ENCODE measurements at places on chromosomes 4 and X. TPM values are rescaled to one million over a fixed set of nuclear protein-coding genes. Genes with fewer than 3 reads are reported as not detected.

GRCh38 chr4:118085700-118086099, 51.4 kb downstream of the NDST3 start:
- no peaks in the 10 kb centered on the region for H3K4me1 ChIP-seq
- no peak overlapping the region for H3K4me3 ChIP-seq
- H3K27ac ChIP-seq: no peak overlapping the region
- no peaks in the 10 kb centered on the region for H3K27me3 ChIP-seq
- no peak for DNase-seq

DNA sequence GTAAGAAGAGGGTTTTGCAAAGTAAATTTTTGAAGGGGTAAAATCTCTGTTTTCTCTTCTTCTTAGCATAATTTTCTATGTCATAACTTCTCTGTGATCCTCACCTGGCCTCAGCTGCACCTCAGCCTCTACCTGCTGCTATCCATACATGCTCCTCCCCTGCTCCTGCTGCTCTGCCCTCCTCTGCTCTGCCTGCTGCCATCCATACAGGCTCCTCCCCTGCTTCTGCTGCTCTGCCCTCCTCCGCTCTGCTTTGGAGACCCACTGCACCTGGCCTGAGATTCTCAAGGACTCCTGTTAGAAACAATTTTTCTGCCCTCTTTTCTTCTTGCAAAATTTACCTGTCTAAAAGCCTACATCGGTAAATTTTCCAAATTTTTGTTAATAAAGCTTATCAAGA, 388.6 kb upstream of the PITX2 start:
- no peaks in the 10 kb centered on the region for H3K4me1 ChIP-seq
- DNase-seq: no peak

DNA sequence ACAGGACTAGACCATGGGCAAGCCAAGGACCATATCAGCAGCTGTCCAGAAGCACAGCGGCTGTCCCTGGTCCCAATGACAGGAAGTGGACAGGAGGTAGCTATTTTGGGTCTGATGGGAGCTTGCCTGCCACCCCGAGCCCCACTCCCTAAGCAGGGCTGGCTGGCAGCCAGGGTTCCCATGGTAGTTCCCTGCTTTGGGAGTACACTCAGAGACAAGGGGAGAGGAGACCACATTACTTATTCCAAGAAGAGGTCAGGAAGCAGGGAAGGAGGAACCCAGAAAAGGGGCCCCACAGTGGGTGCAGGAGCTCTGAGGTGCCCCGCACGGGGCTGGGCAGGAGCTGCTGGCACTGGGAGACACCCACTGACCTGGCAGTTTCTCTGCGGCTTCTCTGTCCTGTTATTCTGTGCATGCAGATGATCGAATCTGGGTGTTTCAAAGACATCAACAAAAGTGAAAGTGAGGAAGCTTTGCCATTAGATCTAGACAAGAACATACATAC, 36.3 kb downstream of the HTT-AS start:
- no peaks in the 10 kb centered on the region for H3K27me3 ChIP-seq
- no peak overlapping the region for H3K27ac ChIP-seq
- no peak overlapping the region for H3K4me3 ChIP-seq
- no peaks in the 10 kb centered on the region for H3K4me1 ChIP-seq

The NEUROG2 gene
- total RNA-seq: not detected

- no peaks in the 10 kb centered on the region for H3K4me1 ChIP-seq
- no peaks in the 10 kb centered on the region for H3K27me3 ChIP-seq
- DNase-seq: no peak
- no peak overlapping the region for H3K27ac ChIP-seq
- H3K4me3 ChIP-seq: no peak overlapping the region
Observed at GRCh38 chr4:36177946-36178345, 66.4 kb downstream of the ARAP2 start.

DNA sequence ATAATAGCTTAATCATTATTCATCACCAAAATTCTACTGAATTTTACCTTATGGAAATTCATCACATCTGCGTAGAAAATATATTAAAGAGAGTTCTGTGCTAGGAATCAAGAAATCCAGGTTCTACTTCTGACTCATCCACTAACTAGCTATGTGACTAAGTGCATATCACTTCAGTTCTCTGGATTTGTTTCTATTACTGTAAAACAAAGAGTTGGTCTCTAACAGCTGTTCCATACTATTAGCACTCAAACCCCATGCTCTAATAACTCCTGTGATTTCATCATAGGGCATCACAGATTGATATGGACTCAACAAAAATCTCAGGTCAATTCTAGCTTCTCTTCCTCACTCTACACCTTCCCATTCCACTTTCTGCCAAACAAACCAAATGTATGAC, 572.0 kb downstream of the INPP4B start:
- DNase-seq: no peak
- H3K4me3 ChIP-seq: no peak overlapping the region
- no peaks in the 10 kb centered on the region for H3K36me3 ChIP-seq
- no peaks in the 10 kb centered on the region for H3K4me1 ChIP-seq
- no peak overlapping the region for H3K27ac ChIP-seq

- no peaks in the 10 kb centered on the region for H3K27me3 ChIP-seq
- DNase-seq: no peak
- no peak overlapping the region for H3K27ac ChIP-seq
- no peak overlapping the region for H3K4me3 ChIP-seq
- no peaks in the 10 kb centered on the region for H3K36me3 ChIP-seq
- no peaks in the 10 kb centered on the region for H3K4me1 ChIP-seq
Observed at GRCh38 chr4:140693562-140693961, 62.6 kb downstream of the TBC1D9 start.

GRCh38 chr4:137474711-137475301, 57.5 kb downstream of the PCDH18 start:
- no peak overlapping the region for H3K4me3 ChIP-seq
- H3K36me3 ChIP-seq: no peaks in the 10 kb centered on the region
- no peaks in the 10 kb centered on the region for H3K4me1 ChIP-seq
- no peak overlapping the region for H3K27ac ChIP-seq
- no peak for DNase-seq

The ANK2 gene
- 4.6 TPM for total RNA-seq

The DCAF8L2 gene
- total RNA-seq: not detected

All from colonic mucosa (tissue), 4 donors.